ENCODE measurements at places on chromosomes 13 and 19. TPM values are rescaled to one million over a fixed set of nuclear protein-coding genes. Genes with fewer than 3 reads are reported as not detected.

The APOC4 gene
- polyA plus RNA-seq = not detected

The CACNG7 gene
- polyA plus RNA-seq = 69.8 TPM

The RNF126 gene
- polyA plus RNA-seq = 21.8 TPM

The GCDH gene
- polyA plus RNA-seq = 134 TPM

The ZSCAN18 gene
- polyA plus RNA-seq = 64.7 TPM

The CLASRP gene
- 22.3 TPM for polyA plus RNA-seq

The DOCK6 gene
- 25.5 TPM for polyA plus RNA-seq

The KL gene
- 0.02 TPM for polyA plus RNA-seq

Data from H1 (cell line).